T-helper 17 cell (primary cell): ENCODE measurements at places on chromosomes 5 and 9. TPM values are rescaled to one million over a fixed set of nuclear protein-coding genes. Genes with fewer than 3 reads are reported as not detected.

CBY3 gene
- not detected for total RNA-seq

TMOD1 gene
- total RNA-seq = 0.94 TPM

SPATA31C1 gene
- total RNA-seq = not detected

DNA sequence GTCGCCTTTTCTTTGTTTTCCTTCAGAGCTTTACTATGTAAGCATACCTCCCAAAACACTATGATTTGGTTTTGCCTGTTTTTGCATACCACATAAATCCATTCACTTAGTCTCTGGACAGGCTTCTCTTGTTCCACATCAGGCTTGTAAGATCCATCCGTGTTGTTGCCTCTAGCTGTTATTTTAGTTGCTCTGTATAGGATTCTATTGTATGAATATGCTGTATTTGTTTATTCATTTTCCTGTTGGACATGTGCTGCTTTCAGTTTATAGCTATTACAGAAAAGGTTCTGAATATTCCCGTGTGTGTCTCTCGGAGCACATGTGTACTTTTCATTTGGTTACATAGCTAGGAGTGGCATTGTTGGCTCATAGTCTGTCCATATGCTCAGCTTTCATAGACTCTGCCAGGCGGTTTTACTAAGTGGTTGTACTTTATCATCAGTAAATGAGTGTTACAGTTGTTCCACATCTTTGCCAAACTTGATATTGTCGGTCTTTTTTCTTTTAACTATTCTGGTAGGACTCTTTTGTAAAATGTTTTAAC, 41.8 kb downstream of the NUP214 start:
- peaks cover 13% of the 10 kb centered on the region for H3K4me1 ChIP-seq
- peaks cover 13% of the 10 kb centered on the region for H3K36me3 ChIP-seq
- H3K27me3 ChIP-seq = no peaks in the 10 kb centered on the region
- no peak for DNase-seq

- H3K36me3 ChIP-seq = no peaks in the 10 kb centered on the region
- no peak for DNase-seq
- H3K27ac ChIP-seq = no peak overlapping the region
- H3K4me1 ChIP-seq = peaks cover 14% of the 10 kb centered on the region
Observed at GRCh38 chr9:94014066-94014654, 59.0 kb upstream of the BARX1 start.

DNA sequence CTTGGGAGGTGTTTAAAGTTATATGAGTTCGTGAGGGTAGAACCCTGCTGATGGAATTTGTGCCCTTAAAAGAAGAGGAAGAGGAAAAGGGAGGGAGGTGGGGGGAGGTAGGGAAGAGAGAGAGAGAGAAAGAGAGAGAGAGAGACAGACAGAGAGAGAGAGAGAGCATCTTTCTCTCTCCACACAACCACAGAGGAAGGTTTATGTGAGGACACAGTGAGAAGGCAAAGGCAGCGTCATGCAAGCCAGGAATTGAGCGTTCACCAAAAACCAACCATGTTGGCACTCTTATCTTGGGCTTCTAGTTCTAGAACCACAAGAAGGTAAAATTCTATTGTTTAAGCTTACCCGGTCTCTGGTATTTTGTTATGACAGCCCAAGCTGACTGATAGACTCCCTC, 152.4 kb downstream of the SH3GL2 start:
- H3K27me3 ChIP-seq = no peaks in the 10 kb centered on the region
- no peak overlapping the region for H3K4me3 ChIP-seq
- DNase-seq = no peak
- no peak overlapping the region for H3K27ac ChIP-seq

- H3K36me3 ChIP-seq = no peaks in the 10 kb centered on the region
- no peak overlapping the region for H3K27ac ChIP-seq
- no peaks in the 10 kb centered on the region for H3K27me3 ChIP-seq
- no peak overlapping the region for H3K4me3 ChIP-seq
- no peak for DNase-seq
- H3K4me1 ChIP-seq = no peaks in the 10 kb centered on the region
Observed at GRCh38 chr5:117095346-117096332, 521.0 kb upstream of the SEMA6A start.
